ENCODE measurements at places on chromosomes 1 and 21.

- DNase-seq: no peak
Observed at GRCh38 chr1:103250441-103250861, 142.1 kb upstream of the COL11A1 start.

DNA sequence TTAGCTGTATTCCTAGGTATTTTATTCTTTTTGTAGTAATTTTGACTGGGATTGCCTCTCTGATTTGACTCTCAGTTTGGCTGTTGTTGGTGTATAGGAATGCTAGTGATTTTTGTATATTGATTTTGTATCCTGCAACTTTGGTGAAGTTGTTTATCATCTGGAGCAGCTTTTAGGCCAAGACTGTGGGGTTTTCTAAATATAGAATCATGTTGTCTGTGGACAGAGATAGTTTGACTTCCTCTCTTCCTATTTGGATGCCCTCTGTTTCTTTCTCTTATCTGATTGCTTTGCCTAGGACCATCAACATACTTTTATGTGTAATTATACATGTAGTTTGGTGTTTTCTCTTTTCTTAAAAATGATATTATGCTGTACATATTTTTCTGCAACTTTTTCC, 27.2 kb downstream of the CD46 start:
- no peak for DNase-seq

- DNase-seq: no peak
Observed at GRCh38 chr1:151693057-151693651, 23.4 kb downstream of the CELF3 start.

GRCh38 chr21:19031953-19032352, 628.4 kb upstream of the TMPRSS15 start:
- DNase-seq: no peak

DNA sequence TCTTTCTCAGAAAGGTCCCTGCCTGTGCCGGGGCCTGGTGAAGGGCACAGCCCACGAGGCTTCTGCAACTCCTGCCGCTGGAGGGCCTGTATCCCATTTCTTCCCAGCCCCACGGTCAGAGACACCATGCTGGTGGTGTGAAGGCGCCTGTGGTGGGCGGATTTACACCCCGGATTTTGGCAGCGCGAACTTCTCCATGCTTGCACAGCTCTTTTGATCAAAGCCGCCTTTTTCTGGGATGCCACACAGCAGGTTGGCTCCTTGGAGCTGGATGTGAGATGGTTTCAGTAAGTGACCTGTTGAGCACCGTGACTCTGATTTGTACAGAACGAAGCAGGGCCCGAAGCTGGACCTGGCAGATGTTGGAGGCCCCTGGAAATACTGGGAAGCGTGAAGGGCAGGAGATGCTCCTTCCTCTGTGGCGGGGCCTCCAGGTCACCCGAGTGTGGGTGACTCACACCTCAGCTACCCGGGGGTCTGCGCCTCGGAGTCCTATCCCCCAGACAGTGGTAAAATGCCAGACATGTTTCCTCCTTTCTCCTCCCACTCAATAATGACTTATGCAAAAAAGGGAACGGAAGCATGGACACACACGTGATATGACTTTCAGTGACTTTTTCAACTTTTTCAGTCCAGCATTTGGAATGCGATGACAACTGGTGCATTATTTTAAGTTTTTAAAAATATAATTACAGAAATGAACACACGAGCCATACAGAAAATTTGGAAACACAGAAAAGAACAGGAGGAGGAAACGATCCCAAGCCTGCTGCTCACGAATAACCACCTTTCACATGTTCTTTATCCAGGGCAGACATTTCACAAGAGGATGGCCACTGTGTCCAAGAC, 9.0 kb downstream of the UMODL1 start:
- DNase-seq: no peak

GRCh38 chr1:90717356-90717664, 208 bp upstream of the BARHL2 start:
- DNase-seq: no peak

- no peak for DNase-seq
Observed at GRCh38 chr1:40438391-40439015, 11.8 kb upstream of the ZFP69B start.

- peak; percentile 82 for DNase-seq
Observed at GRCh38 chr21:35204850-35205541, 155.9 kb upstream of the RUNX1 start.

GRCh38 chr1:154794608-154795007, 75.5 kb downstream of the KCNN3 start:
- no peak for DNase-seq

GRCh38 chr1:236281198-236281653, 532 bp downstream of the ERO1B start:
- DNase-seq: peak; percentile 49

DNA sequence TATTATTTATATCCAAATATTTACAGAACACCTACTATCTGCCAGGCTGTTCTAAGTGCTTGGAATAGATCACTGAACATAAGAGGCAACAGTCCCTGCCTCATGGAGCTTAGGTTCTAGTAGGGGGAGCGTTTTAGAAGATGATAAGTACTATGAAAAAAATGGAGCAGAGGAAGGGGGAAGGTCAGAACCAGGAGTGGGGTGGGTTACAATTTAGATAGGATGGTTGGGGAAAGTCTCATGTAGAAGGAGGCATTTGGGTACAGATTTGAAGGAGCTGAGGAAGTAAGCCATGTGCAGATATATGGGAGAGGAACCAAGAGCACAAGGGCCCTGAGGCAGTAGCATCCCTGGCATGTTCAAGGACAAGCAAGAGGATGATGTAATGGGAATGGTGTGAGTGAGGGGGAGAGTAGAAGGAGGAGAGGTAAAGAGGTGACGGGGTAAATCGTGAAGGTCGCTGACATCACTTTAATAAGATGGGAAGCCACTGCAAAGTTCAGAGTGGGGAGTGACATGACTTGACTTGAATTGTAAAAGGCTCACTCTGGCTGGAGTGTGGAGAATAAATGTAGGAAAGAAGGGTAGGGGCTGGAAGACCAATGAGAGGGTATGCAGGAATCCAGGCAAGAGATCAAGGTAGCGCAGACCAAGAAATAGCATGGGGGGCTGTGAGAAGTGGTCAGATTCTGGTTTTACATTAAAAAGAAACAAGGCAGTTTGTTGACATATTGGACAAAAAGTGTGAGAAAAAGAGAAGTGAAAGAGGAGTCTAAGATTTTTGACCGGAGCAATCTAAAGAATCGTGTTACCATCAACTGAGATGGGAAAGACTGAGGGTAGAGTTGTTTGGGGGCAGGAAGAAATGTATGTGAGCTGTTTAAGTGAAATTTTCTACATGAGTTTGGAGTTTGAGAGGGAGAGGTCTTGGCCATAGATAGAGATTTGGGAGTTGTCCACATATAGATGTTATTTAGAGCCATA, 92.6 kb downstream of the LPAR3 start:
- no peak for DNase-seq

GRCh38 chr1:160416369-160416768, 16.0 kb downstream of the VANGL2 start:
- no peak for DNase-seq

GRCh38 chr1:242738702-242739645, 214.5 kb upstream of the PLD5 start:
- DNase-seq: no peak

- no peak for DNase-seq
Observed at GRCh38 chr1:14699620-14700019, 101.1 kb downstream of the KAZN start.

GRCh38 chr1:109237512-109237911, 11.8 kb upstream of the CELSR2 start:
- DNase-seq: no peak

DNA sequence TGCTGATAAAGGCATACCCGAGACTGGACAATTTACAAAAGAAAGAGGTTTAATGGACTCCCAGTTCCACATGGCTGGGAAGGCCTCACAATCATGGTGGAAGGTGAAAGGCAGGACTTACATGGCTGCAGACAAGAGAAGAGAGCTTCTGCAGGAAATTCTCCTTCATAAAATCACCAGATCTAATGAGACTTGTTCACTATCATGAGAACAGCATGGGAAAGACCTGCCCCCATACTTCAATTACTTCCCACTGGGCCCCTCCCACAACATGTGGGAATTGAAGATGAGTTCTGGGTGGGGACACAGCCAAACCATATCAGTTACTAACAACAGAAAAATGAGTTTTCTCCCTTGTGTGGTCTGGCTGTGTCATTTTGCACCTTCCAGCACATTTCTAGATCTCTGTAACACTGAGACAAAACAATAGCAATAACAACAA, 741.4 kb downstream of the KCNT2 start:
- DNase-seq: no peak

- DNase-seq: no peak
Observed at GRCh38 chr1:168403140-168403539, 122.5 kb downstream of the TBX19 start.

- no peak for DNase-seq
Observed at GRCh38 chr1:93800856-93801255, 78.2 kb downstream of the DNTTIP2 start.

GRCh38 chr21:28283641-28284490, 708.8 kb downstream of the LTN1 start:
- DNase-seq: no peak

DNA sequence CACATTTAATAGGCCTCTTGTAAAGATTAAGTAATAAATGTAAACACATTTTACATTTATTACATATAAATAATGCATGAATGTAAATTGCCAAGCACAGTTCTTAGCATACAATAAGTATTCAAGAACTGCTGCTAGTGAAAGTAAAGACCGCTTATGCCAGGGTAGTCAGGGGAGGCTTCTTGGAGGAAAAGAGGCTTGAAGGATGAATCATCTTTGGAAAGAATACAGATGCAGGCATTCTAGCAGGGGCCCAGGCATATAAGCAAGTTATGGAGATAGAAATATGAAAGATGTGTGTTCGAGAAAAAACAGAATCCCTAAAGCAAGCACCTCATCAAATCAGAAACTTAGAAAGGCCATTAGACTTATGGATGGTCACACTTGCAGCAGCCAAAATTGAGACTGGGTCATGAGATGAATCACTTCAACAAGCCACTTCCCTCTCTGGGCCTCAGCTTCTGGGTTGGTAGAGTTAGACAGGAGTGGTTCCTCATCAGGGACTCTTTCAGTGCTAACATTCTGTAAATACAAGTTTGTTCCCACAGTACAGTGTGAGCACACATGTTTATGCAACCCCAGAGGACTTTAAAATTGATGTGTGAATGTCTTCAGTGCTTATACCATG, 79.8 kb upstream of the ROR1 start:
- DNase-seq: no peak

GRCh38 chr1:11935057-11935412, 518 bp downstream of the PLOD1 start:
- DNase-seq: no peak

- no peak for DNase-seq
Observed at GRCh38 chr1:232263452-232263851, 366.5 kb downstream of the SIPA1L2 start.

- DNase-seq: no peak
Observed at GRCh38 chr1:165907256-165907857, 79.9 kb downstream of the UCK2 start.

DNA sequence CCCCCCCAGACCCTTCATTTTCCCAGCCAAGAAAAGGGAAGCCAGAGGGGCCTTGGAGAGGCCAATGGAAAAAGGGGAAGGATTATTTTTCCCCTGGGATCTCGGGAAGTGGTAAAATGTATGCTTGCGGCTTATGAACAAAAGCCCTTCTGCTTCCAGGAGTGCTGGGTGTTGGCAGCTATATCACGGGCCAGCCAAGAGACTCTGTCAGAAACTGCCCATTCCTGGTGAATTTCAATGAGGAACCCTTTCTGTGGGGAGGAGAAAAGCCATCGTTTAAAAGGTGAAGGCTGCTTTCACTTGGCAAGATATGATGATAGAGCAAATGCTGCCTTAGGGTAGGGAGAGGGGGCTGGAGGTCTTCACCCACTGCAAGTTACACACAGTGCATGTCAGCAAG, 69.7 kb upstream of the ZC3H12A start:
- DNase-seq: no peak

- no peak for DNase-seq
Observed at GRCh38 chr21:25977068-25977611, 193.4 kb downstream of the APP start.
